ENCODE measurements at places on chromosomes 16 and 17. TPM values are rescaled to one million over a fixed set of nuclear protein-coding genes. Genes with fewer than 3 reads are reported as not detected.
A peak's percentile ranks its signal among the peaks of the same experiment; 100 is the strongest.

The SLC5A10 gene
- 0.13 TPM for total RNA-seq

The ESRP2 gene
- 49.0 TPM for total RNA-seq

The IRF8 gene
- total RNA-seq, result not detected

The UTS2R gene
- total RNA-seq, result not detected

The CTDNEP1 gene
- 17.6 TPM for total RNA-seq

The RHBDF1 gene
- 10.3 TPM for total RNA-seq

- DNase-seq, result peak; percentile 35
Measured at GRCh38 chr16:85718682-85719081, 29.9 kb upstream of the GINS2 start.

DNA sequence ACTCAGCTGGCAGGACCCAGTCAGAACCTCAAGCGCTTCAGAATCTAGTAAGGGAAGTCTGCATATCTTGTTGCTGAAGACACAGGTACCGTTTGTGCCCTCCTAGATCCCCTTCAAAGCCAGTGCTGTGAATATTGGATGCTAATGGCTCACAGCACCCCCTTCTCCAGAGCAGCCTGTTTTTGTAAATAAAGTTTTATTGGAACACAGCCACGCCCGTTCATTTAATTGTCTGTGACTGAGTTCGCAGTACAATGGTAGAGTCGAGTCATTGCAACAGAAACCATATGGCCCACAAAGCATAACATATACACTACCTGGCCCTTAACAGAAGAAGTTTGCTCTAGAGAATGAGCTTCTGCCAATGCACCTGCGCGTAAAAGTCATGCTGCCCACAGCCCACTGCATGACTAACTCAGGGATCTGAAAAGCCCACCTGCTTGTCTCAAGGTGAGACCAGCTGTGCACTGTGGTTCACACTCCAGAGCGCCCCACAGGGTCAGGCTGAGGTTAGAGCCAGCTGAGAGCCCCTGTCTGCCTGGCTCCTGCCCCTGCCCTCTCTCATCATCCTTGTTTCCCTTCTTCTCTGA lies 48.8 kb downstream of the AIPL1 start:
- DNase-seq, result no peak

DNA sequence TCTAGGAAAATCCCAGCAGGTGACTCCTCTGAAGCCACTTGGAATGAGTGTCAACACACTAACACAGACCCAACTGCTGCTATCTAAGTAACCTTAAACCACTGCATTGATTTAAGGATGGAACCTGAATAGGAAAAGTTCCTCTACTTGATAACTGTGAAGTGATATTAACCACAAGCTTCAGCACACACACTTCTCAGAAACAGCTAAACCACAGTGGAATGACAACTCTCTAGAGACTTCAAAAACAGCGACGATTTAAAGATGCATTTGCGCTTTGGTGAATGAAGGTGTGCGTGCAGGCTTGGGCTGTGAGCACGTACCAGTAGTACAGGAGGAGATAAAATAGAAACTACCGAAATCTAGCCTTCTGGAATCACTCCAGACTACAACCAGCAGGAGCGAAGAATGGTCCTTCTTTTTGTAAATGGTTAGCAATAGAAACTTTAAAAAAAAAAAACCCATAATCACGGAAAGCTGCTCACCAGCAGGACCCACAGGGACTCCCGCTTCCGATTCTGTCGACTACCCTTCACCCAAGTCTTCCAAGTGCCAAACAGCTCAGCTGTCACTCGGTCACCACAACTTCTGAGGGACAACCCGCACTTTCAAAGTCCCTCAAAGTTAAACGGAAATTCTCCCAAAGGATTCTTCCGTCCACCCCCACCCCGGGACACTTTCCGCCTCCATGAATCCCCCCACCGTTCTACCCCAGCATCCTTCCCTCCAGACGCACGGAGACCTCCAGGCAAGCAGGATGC lies 137.7 kb upstream of the CORO6 start:
- DNase-seq, result peak; percentile 12

DNA sequence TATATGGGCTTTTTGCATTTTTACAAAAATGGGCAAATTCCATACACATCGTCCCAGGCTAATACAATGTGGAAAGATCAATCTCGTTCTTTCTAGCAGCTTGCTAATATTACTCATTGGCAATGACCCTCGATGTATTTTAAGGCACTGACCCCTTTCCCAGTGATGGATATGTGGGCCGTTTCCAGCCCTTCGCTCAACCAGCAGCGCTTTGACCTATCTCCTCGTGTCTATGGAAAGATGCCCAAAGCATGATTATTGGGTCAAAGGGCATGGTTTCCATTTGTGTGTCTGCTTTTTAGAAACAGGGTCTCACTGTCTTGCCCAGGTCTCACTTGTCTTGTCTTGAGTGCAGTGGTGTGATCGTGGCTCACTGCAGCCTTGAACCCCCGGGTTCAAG lies 273.8 kb downstream of the MRTFB start:
- no peak for DNase-seq

DNA sequence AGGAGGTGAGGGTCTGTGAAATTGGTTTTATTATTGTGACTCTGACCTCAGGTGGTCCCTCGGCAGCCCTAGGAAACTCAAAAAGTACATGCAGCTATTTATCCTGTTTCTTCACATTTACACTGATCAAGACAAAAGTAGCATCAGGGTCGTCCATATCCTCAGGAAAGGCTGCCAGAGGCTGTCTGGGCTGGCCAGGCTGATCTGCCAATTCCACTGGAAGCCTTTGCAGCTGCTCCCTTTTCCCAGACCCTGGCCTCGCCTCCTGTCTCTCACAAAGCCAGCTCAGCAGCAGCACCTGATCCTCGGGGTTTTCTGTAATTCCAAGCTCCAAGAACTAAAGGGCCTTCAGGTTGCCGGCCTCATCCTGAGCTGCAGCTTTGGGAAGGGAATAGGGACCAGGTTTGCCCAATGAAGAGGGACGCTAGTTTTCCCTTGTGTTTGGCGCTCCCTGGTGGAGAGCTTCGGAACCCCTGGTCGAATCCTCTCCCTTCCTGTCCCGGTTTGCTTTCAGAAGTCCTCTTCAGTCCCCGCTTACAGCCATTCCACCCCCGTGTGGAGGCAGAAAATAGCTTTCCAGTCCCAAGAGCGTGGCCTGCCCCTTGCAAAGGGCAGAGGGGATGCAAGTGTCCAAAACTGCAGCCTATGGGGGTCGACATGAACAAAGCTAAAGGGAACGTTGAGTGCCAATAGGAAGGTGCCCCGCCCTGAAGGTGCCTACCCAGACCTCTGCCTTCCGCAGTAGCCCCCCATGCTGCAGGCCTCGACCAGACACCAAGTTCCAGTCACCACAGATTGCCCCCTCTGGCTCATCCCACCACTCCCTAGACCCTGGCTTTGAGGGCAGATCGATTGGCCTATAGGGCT lies 13.4 kb downstream of the MFSD6L start:
- peak; percentile 53 for DNase-seq

- DNase-seq, result peak; percentile 89
Measured at GRCh38 chr17:60392042-60392844, at the start of gene USP32. USP32 (minus strand) TSS chr17:60392133; CDS start chr17:60391939, 194 bp downstream.

GRCh38 chr16:70475054-70475871 lies 20.9 kb downstream of the FCSK start:
- DNase-seq, result no peak

DNA sequence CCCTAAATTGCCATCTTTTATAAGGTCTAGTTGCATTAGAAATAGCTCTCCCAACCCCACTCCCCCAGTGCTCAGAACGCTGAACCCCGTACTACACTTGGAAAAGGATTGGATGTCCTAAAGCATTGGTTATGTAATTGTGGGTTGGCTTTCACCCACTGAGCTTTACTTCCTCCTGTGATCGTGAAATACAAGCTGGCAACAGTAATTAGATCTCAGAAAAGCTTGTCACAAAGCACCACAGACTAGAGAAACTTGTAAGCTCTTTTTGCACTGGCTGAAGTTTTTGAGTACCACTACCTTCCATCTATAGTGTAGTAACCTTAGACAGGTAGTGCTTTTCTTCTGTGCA lies 54.4 kb downstream of the SIAH1 start:
- no peak for DNase-seq

GRCh38 chr17:78600181-78600721 lies 23.1 kb upstream of the DNAH17 start:
- DNase-seq, result no peak

- no peak for DNase-seq
Measured at GRCh38 chr17:56935461-56935860, 21.6 kb upstream of the TRIM25 start.

- DNase-seq, result no peak
Measured at GRCh38 chr16:80062361-80063030, 462.0 kb upstream of the MAF start.

DNA sequence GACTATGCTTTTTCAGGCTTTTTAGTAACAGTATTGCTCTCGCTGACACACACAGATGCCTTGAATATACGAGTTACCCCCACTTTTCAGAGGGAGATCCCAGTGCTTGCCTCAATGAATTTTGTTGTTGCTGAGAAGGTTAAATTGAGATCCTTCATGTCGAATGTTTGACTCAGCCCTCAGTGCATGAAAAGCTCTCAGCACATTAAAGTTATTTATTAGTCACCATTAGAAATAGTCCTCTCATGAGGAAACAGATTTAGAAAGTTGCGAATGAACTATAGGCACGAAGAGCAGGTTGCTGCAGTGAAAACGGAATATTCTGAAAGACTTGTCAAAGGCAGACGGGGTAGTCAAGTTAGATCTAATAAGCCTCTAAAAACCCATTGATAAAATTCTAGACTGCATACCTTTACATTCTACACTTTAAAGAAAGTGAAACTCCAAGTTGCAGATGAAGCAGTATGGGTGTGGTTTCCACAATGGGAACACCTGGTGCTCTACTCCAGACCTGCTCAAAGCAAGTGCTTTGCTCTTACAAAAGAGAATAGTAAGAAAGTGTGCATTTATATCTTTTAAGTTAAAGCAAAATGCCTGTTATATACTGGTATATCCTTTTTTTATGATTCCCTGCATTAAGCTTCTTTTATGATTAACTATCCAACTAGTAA lies 238.1 kb downstream of the MAF start:
- peak; percentile 37 for DNase-seq

GRCh38 chr16:52469775-52470174 lies 77.2 kb downstream of the TOX3 start:
- peak; percentile 63 for DNase-seq

- DNase-seq, result no peak
Measured at GRCh38 chr17:76956846-76957540, 88.8 kb downstream of the MGAT5B start.

- DNase-seq, result no peak
Measured at GRCh38 chr17:245611-246010, 64.2 kb upstream of the DOC2B start.

DNA sequence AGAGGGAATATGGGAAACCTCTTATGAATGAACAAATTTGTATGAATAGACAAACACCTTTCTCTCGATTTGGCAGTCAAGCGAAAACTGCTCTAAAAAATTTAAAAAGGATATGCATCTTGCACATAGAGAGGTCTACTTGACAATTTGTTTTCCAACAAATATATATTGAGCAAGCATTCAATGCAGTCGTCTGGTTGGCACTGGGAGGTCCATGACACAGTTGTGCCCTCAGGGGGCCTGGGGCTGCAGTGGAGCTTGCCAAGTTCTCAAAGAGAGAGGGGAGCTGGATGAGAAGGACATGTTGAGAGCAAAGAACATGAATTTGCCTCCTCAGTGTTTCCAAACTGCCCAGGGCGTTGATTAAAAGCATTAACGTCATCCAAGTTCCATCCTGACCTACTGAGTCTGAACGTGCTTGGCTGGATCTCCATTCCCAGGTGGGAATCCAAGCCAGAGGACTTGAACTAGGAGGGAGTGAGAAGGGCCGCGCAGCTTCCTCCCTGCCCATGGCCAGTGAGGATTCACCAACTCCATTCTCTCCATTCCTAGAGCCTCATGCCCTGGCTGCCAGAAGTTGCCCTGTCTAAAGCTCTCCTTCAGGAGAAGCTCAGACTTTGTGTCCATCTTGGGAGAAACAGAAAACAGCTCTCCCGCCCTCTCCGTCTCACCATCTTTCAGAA lies 24.5 kb downstream of the TBX2 start:
- no peak for DNase-seq

GRCh38 chr16:83994087-83994486 lies 26.0 kb downstream of the NECAB2 start:
- DNase-seq, result peak; percentile 94

DNA sequence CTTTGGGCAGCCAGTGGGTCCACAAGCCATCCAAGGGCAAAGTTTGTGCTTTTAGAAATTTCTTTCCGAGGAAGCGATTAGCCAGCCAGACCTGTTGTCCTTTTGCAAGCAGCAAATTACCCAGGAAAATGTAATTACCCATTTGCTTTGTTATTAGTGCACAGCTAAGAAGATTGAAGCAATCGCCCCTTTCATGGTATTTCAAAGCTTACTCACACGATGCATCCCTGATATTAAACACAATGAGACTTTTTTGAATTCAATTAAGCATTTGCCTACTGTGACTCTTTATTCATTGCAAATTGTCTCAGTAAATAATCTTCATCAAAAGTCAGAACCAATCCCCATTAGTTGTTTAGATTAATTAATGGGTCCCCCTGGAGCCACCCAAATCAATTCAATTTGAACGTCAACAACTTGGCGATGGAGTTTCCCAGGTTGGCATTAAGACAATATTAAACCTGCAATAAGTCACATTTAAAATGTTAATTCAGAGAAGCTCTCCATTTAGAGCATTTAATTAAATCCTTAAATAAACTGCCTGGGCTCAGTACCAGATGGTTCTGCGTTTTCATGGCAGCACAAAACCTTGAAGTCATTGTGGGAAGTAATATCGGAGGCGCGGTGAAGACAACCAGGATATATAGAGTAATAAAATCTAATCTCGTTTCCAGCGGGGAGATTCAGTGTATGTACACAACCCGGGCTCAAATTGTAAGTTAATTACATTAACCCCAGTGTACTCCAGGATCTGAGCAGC lies 366.2 kb upstream of the TNRC6C start:
- no peak for DNase-seq

DNA sequence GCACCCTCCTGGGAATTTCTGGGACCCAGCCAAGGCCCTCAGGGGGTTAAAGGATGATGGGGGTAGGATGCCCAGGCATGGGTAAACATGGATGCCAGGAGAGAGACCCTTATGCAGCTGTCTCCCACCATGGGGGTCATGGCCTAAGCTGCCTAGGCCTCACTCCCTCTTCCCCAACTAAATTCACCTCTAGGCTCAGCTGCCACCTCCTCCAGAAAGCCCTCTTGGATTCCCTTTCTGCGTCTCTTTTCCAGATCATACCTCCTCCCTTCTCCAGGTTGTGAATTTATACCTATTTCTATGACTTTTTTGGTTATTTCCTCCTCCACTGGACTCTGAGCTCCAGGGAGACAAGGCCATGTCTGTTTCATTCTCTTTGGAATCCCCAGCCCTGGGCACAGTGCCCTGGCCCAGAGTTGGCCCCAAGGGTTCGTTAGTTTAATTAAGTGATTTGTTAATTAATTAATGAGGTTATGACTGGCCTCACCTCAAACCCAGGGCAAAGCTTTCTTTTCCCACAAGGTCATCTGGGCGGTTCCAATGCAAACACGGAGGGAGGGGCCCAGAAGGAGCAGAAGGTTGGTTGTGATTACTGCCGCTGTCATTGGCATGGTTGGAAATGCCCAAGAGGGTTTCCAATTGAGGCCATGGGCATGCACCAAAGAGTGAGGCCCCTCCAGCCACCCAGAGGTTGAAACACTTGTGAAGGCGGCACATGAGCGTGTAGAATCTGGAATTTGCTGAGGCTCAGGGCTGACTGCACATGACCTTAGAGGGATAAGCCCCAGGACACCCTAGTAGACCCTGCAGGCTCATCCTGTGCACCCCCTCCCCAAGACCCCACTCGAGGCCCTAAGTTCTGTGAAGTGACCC lies 6.9 kb upstream of the KRT17 start:
- DNase-seq, result no peak

- DNase-seq, result peak; percentile 38
Measured at GRCh38 chr17:42421507-42422338, 1.3 kb downstream of the CAVIN1 start.

All from bronchial epithelial cell (primary cell).